Hepatocyte (in vitro differentiated cells): ENCODE measurements at places on chromosomes 3 and 15.

DNA sequence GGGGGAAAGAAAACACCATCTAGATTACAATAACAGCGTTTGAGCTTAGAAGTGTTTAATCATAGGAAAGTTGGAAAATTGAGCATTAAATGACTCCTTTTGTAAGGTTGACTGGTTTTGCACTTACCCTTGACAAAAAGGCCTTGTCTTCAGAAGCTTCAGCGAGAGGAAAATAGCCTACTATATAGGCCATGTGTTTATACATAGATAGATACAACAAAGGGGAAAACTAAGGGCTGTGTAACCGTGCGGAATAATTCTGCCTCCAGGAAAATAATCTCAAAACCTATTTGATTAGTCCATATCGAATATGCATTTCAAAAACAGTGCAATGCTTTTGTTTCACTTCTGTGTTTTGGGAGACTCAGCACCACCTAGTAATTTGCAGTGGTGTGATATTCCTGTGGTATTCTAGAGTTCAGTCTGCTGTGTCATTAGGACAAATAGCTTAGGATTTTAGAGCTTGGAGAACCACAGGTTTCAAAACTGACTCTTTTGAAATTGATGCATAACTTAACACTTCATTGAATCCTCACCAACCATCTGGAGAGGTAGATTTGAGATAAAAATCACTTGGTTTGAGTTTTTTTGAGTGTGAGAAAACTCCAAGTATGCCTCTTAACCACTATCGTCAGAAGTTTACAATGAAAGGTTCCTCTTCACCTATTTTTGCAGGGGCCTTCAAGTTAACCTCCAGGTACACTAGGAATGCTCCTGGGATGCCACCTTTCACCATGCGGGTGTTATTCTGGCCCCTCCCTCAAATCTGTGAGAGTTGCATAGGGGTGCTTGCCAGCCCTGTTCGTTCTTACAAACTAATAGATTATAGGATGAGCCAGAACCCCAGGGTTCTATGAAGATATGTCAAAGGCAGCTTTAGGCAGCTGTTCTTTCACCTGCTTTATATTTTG is 1.9 kb downstream of the ARHGAP31 start:
- H3K27me3 ChIP-seq, result no peaks in the 10 kb centered on the region

GRCh38 chr3:10437272-10437994 is 68.0 kb downstream of the ATP2B2 start:
- H3K36me3 ChIP-seq, result no peaks in the 10 kb centered on the region
- H3K27me3 ChIP-seq, result no peaks in the 10 kb centered on the region
- H3K27ac ChIP-seq, result no peak overlapping the region
- DNase-seq, result no peak
- H3K4me1 ChIP-seq, result no peaks in the 10 kb centered on the region

DNA sequence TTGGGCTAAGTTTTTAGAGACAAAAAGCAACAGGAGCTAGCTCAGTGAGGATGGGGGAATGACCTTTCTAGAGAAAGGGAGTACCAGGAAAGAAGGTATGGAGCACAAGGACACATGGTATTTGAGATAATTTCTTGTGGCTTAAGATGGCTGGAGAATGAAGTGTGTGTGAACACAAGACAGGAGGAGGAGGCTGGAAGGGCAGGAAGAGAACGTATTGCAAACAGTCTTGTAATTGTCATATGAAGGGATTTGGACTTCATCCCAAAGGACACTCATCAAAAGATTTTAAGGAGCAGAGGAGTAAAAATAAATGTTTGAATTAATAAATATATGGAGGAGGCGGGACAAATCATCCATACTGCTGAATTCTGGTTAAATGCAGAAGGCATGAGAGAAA is 268.6 kb upstream of the NR2E3 start:
- DNase-seq, result no peak
- H3K27me3 ChIP-seq, result no peaks in the 10 kb centered on the region
- no peaks in the 10 kb centered on the region for H3K4me1 ChIP-seq
- H3K36me3 ChIP-seq, result no peaks in the 10 kb centered on the region
- H3K27ac ChIP-seq, result no peak overlapping the region
- H3K4me3 ChIP-seq, result no peak overlapping the region

DNA sequence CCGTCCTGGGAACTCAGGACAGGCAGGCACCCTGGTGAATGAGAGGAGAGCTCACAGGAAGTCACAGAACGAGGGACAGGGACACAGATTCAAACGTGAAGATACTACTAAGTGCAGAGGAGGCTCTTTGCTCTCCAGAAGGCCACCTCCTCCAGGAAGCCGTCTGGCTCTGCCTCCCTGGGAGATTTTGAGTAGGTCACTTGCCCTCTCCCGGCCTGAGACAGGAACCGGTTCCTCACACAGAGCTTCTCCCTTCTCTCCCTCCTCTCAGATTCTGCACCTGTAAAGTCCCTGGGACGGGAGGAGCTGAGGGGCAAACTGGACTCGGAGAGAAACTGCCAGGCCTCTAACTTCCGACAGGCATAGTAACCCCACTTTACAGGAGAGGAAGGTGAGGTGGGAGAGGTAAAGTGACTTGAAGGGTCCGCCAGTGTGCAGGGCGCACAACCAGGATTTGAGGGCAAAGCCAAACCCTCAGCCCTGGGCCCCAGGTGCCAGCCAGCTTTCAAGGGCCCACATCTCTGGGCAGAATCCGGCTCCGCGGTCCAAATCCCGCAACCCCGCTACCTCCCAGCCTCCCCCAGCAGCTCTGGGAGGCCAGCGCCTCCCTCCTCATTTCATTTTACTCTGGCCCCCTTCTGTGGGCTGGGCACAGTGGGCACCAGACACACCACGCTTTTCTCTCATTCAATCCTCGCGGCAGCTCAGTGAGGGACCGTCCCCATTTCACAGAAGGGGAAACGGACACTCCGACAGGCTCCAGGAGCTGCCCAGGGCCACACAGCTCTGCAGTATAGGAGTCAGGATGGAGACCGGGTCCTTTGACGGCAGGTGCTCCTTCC is 150.2 kb downstream of the SMAD6 start:
- no peak for DNase-seq
- no peak overlapping the region for H3K4me3 ChIP-seq
- H3K27me3 ChIP-seq, result no peaks in the 10 kb centered on the region
- H3K4me1 ChIP-seq, result peaks cover 40% of the 10 kb centered on the region

DNA sequence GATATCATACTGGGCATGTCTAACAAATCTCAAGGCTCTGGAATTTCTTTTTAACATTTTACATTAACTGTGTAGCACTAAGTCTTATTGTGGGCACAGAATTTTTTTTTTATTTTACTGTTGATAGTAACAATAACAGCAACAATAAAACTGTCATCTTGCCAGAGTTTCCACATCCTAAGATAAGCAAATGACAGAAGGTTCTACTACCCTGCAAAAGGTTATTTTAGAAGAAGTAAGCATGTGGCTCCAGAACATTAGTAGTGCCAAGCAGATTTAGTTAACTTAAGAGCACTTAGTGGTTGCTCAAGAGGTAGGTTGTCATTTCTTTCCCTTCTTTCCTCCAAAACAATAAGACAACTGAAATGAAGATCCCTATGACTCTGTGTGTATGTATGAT is 743.0 kb upstream of the CBLB start:
- peaks cover 4% of the 10 kb centered on the region for H3K4me1 ChIP-seq
- H3K27ac ChIP-seq, result no peak overlapping the region
- no peaks in the 10 kb centered on the region for H3K36me3 ChIP-seq
- DNase-seq, result no peak
- H3K27me3 ChIP-seq, result no peaks in the 10 kb centered on the region

GRCh38 chr3:28799084-28799483 is 450.5 kb upstream of the AZI2 start:
- no peak for DNase-seq
- no peak overlapping the region for H3K4me3 ChIP-seq
- H3K27ac ChIP-seq, result no peak overlapping the region
- H3K27me3 ChIP-seq, result no peaks in the 10 kb centered on the region
- H3K36me3 ChIP-seq, result no peaks in the 10 kb centered on the region
- no peaks in the 10 kb centered on the region for H3K4me1 ChIP-seq
